Tongue (tissue), 3 donors: ENCODE measurements at places on chromosomes 12 and 14. TPM values are rescaled to one million over a fixed set of nuclear protein-coding genes. Genes with fewer than 3 reads are reported as not detected.

GRCh38 chr12:79143803-79144202, 279.2 kb downstream of the SYT1 start:
- DNase-seq = no peak

GRCh38 chr12:123358035-123358434, 6.6 kb downstream of the SBNO1 start:
- no peak for DNase-seq

GRCh38 chr14:25252793-25253192, 202.8 kb upstream of the STXBP6 start:
- no peak for DNase-seq

SYCP3 gene
- not detected for total RNA-seq

- DNase-seq = no peak
These were observed 9.4 kb downstream of the SYNE2 start for GRCh38 chr14:63862163-63862562.

KRT2 gene
- total RNA-seq = not detected

GRCh38 chr14:89507926-89508460, 91.0 kb upstream of the FOXN3 start:
- no peak for DNase-seq

KRT3 gene
- total RNA-seq = not detected

DNA sequence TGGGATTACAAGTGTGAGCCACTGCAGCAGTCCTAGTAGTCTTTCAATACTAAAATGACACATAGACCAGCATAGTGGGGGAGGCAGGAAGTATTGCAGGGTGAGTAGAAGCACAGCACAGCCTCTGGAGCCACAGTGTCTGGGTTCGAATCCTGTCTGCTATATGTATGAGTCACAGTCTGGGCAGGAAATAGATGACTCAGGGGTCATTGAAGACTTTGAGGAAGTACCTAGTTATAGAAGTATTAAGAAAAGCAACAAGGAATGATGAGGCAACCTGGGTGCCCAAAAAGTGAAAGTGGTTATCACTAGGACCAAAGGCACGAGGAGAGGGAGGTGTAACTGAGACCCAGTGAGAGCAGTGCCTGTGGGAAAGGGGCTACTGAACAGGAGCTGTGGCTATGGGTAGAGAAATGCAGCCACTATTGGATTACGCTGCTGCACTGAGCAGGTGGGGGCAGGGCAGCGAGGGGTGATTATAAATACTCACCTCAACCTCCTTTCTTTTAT, 124.0 kb downstream of the PDE3A start:
- DNase-seq = no peak
